GM12892 (cell line): ENCODE measurements at places on chromosomes 4 and X.

- no peak for DNase-seq
Measured at GRCh38 chr4:158234671-158235070, 24.4 kb downstream of the TMEM144 start.

DNA sequence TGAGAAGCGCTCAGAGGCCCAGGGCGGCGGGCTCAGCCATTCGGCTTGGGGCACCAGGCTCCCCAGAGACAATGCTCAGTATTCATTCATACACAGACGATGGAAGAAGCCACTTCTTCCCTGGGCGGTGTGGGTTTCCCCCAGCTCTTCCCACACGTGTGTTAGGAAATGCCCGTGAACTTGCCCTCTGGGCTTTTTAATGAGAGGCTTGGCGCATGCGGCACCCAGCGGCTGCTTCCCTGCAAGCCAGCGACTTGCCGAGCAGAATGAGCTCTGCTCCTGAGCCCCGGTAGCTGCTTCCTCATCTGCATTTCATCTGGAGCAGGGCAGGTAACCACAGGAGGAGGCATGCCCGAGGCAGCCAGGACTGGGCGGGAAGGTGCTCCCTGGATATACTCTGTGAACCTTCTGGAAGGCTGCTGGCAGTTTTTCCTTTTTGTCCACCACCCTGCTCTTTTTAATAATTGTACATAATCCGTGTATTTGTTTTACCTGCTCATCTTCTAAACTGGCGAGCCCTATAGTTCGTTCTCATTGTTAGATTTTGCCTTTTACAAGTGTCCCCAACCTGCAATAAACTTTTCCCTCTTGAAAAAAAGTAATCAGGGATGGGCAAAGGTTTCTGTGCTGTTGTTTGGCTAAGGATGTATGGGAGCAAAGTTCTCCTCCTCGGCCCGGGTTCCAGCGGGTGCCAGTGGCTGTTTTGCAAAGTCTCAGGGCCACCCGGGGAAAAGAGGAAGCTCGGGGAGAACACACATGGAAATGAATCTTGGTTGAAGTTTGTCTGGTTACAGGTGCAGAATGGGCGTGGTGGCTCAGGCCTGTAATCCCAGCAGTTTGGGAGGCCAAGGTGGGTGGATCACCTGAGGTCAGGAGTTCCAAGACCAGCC lies 178.8 kb downstream of the DCLK2 start:
- DNase-seq, result no peak

- no peak for DNase-seq
Measured at GRCh38 chr4:150578745-150579501, 3.0 kb upstream of the MAB21L2 start.

DNA sequence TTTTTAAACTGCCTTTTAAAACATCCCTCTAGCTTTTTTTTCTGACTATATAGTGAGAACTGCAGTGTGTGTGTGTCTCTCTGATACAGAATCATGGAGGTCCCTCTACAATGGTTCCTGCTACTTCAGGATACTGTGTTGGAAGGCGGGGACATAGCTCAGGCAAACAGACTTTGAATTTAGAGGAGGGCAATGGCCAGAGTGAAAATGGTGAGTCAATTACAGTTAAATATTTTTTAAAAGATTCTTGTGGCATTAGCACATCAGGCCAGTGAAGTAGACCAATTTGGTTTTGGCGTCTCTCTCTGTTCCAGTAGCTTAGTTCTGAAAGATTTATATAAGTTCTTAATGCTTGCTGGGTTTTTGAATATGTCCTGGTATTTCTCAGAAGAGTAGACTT lies 47.1 kb downstream of the ALG13 start:
- DNase-seq, result no peak
